PC-3 (cell line): ENCODE measurements at places on chromosomes 5 and 9.

- H3K4me3 ChIP-seq, result no peak overlapping the region
- H3K4me1 ChIP-seq, result 0 out of 2 replicates have a peak, but pooled peaks cover 3% of the 10 kb centered on the region
- H3K27me3 ChIP-seq, result no peaks in the 10 kb centered on the region
- H3K27ac ChIP-seq, result no peak overlapping the region
- H3K36me3 ChIP-seq, result no peaks in the 10 kb centered on the region
Measured at GRCh38 chr9:38338342-38339018, 54.0 kb upstream of the ALDH1B1 start.

DNA sequence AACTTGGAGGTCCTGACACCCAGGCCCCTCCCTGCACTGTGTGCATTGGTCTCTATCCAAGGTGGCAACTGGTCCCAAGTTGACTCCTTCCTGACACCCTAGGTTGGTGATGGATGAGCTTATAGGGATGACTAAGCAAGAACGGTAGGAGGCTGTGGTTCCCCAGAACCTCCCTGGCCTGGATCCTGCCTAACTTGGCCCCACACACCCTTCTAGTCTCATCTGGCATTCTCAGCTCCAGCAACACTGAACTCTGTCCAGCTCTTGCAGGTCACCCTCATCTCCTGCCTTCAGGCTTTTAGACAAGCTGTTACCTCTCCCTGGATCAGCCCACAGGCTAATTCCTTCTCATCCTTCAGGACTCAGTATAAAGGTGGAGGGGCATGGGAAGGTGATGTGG is 16.5 kb downstream of the AQP3 start:
- H3K4me3 ChIP-seq, result no peak overlapping the region
- no peak for DNase-seq
- H3K36me3 ChIP-seq, result no peaks in the 10 kb centered on the region
- H3K27ac ChIP-seq, result no peak overlapping the region
- no peaks in the 10 kb centered on the region for H3K27me3 ChIP-seq

DNA sequence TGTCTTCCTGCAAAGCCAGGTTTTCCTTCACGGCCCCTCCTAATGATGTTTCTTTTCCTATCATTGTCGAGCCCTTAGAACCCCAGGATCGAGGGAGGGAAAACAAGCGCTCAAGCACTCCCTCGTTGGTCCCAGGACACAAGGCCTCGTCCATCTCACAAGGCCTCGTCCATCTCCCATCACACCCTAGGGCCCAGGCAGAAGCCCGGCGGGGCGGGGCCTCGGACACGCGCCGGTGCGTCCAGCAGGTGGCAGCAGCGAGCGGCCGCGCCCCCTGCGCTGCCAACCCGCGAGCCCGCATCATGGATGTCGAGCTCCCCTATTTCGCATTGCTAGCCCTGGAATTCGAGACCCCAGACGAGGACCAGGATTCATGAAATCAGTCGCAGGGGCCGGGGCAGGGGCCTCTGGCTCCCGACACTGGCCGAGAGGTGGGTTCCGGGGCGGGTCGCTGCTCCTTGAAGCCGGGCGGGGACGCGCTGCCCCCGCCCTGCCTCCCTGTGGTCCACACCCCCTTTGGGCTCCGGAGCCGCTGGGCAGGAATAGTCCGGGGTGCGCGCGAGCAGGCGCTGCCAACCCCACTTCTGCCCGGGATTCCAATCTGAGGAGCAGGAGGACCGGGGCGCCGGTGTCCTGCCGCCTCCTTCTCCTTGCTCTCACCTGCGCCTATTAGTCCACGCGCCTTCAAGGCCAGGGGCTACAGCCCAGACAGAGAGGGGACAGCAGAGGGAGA is at the start of gene ABLIM3:
TSS of gene ABLIM3 (plus strand) at position 270 of the 733 bp plus-strand sequence. CDS start 603 bp downstream, outside the sequence.
- DNase-seq, result peak; percentile 96
- no peaks in the 10 kb centered on the region for H3K36me3 ChIP-seq
- H3K27me3 ChIP-seq, result no peaks in the 10 kb centered on the region
- H3K27ac ChIP-seq, result peak within 1 kb of the TSS; percentile 75
- peak within 1 kb of the TSS; percentile 79 for H3K4me3 ChIP-seq

DNA sequence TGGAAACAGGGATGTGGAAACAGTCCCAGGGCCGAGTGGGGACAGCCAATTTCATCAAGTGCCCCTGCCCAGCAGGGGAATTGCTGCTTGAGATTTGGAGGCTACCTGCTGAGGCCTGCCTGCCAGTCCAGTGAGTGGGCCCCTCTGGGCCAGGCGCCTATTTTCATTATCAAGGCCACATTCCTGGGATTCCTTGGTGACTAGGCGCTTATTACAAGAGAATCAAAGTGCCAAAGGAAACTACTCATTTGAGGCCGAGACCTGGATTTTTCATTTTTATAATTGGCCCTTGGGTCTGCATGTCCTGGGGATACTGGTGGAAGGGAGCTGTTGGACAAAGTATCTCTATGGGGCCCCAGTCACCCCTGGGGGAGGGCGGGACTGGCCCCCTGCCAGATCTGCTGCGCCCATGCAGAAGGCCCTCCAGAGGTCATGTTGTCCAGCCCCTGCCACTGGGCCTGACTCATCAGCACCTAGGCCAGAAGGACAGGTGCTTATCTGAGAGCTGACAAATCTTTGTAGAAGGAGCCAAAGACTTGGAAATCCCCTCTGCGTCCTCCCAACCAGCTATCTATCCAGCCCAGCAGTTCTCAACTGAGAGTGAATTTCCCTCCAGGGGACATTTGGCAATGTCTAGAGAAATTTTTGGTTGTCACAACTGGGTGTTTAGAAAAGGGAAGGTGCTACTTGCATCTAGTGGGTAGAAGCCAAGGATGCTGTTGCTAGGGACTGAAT is 45.6 kb downstream of the FOXI1 start:
- peaks cover 16% of the 10 kb centered on the region for H3K4me1 ChIP-seq
- H3K36me3 ChIP-seq, result no peaks in the 10 kb centered on the region
- peak; percentile 84 for DNase-seq
- H3K27me3 ChIP-seq, result no peaks in the 10 kb centered on the region

- no peaks in the 10 kb centered on the region for H3K4me1 ChIP-seq
- no peak for DNase-seq
- H3K4me3 ChIP-seq, result no peak overlapping the region
- no peaks in the 10 kb centered on the region for H3K36me3 ChIP-seq
- H3K27me3 ChIP-seq, result no peaks in the 10 kb centered on the region
- H3K27ac ChIP-seq, result no peak overlapping the region
Measured at GRCh38 chr5:131825404-131826013, 28.7 kb upstream of the FNIP1 start.

- no peak overlapping the region for H3K27ac ChIP-seq
- no peak overlapping the region for H3K4me3 ChIP-seq
- no peaks in the 10 kb centered on the region; the same call in 1 of the 2 replicates for H3K36me3 ChIP-seq
Measured at GRCh38 chr9:125146247-125146646, 2.9 kb upstream of the SCAI start.

DNA sequence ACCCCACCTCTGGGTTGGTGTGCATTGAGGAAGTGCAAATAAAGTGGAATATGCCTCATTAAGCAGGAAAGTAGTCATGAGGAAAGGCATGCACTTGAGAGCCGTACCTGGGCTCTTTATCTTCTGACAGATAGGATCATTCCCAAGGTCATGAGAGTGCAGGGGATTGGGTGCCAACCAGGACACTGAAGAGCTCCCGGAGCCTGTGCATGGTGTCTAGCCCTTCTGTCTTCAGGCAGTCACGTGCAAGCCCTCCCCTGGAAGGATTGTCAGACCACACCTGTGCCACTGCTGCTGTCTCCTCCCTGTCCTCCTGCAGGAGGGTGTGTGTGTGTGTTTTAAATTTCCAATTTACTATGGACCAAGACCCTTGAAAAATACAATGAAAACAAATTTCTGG is 69.6 kb downstream of the PDE8B start:
- no peak for DNase-seq
- H3K4me1 ChIP-seq, result peaks cover 11% of the 10 kb centered on the region
- H3K4me3 ChIP-seq, result no peak overlapping the region
- no peaks in the 10 kb centered on the region for H3K27me3 ChIP-seq
- no peak overlapping the region for H3K27ac ChIP-seq
- no peaks in the 10 kb centered on the region for H3K36me3 ChIP-seq

GRCh38 chr9:133417541-133418461 is at the start of gene REXO4:
REXO4 (minus strand) TSS chr9:133418010; CDS start chr9:133417844, 166 bp downstream.
- peaks cover 7% of the 10 kb centered on the region; the same call in 1 of the 2 replicates for H3K4me1 ChIP-seq
- H3K4me3 ChIP-seq, result peak within 1 kb of the TSS; percentile 96
- no peaks in the 10 kb centered on the region for H3K27me3 ChIP-seq
- H3K27ac ChIP-seq, result peak within 1 kb of the TSS; percentile 35
- peak; percentile 72 for DNase-seq
- H3K36me3 ChIP-seq, result peaks cover 11% of the 10 kb centered on the region

DNA sequence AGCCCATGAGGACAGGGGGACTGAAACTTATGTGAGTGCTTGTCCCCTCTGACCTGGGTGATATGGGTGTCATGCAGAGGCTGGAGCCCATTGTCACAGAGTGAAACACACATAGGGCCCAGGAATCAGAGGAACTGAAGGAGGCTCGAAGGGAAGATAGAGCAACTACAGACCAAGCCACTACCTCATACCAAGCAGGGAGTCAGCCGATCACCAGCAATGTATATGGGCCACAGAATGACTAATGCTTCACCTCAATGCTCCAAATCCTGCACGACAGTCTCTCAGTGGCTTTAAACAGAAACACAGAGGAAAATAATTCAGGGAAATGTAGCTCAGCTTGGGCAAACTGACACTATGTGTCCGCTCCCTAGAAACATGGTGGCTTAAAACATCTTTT is 8.9 kb upstream of the FBXW11 start:
- no peaks in the 10 kb centered on the region for H3K36me3 ChIP-seq
- DNase-seq, result no peak
- no peak overlapping the region for H3K4me3 ChIP-seq
- H3K27ac ChIP-seq, result no peak overlapping the region
- no peaks in the 10 kb centered on the region for H3K27me3 ChIP-seq
- no peaks in the 10 kb centered on the region for H3K4me1 ChIP-seq

DNA sequence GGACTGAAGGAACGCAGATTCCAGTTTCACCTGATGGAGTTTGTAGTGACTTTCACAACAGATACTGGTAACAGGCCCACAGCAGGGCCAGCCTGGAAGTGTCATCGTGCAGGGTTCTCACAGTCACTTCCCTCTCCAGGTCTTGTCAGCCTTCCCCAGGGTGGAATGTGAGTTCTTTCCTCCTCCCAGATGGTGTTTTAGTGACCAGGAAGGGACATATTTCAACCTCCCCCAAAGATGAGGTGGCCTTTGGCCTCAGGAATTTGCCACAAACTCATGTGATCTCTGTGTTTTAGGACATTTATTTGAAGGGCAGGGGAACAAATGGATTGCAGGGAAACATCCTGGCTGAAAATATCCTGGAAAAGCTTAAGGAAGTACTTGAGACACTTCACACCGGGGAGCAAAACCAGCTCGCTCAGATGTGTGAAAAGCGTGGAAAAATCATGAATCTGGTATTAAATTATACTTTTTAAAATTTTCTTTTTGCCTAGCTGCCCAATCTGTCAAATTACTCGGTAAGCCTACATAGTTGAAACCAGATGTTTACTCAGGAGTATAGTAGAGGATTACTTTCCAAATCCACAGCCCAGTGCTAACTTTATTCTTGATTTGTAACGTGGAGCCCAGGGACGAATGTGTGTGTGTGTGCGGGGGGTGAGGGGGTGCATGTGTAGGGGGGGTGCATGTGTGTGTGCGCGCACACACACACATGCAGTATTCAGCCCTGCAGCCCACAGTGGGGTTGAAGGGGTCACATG is 66.8 kb downstream of the PTPDC1 start:
- no peak overlapping the region for H3K27ac ChIP-seq
- no peaks in the 10 kb centered on the region for H3K27me3 ChIP-seq
- H3K4me3 ChIP-seq, result no peak overlapping the region
- H3K36me3 ChIP-seq, result no peaks in the 10 kb centered on the region
- DNase-seq, result no peak

- no peak for DNase-seq
- no peaks in the 10 kb centered on the region for H3K4me1 ChIP-seq
- no peak overlapping the region for H3K27ac ChIP-seq
- no peaks in the 10 kb centered on the region for H3K36me3 ChIP-seq
- no peaks in the 10 kb centered on the region for H3K27me3 ChIP-seq
Measured at GRCh38 chr5:91182763-91183162, 200.4 kb downstream of the ARRDC3 start.

DNA sequence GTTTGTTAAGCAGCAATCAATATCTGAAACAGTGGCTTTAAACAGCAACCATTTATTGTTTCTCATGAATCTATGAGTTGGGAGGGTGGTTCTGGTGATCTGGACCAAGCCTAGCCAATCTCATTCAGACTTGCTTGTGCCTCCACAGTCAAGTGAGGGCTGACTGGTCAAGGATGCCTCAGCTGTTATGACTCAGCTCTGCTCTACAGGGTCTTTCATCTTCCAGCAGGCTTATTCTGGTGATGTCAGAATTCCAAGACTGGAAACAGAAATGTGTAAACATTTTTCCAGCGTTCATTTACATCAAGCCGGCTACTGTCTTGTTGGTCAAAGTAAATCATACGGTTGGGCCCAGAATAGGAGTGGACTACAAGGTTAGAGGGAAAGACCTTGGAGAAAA is 2.5 kb upstream of the PIP5K1B start:
- no peak for DNase-seq
- H3K27me3 ChIP-seq, result peaks cover 73% of the 10 kb centered on the region
- peaks cover 4% of the 10 kb centered on the region; the same call in 1 of the 2 replicates for H3K4me1 ChIP-seq

GRCh38 chr5:57575839-57576238 is 93.2 kb upstream of the ACTBL2 start:
- no peak for DNase-seq
- no peaks in the 10 kb centered on the region for H3K27me3 ChIP-seq
- no peaks in the 10 kb centered on the region for H3K4me1 ChIP-seq
- H3K36me3 ChIP-seq, result no peaks in the 10 kb centered on the region
- no peak overlapping the region for H3K27ac ChIP-seq
- no peak overlapping the region for H3K4me3 ChIP-seq

GRCh38 chr9:8809741-8810140 is 1010.2 kb upstream of the DMAC1 start:
- H3K4me3 ChIP-seq, result no peak overlapping the region
- H3K27ac ChIP-seq, result no peak overlapping the region
- DNase-seq, result no peak
- no peaks in the 10 kb centered on the region for H3K4me1 ChIP-seq
- H3K36me3 ChIP-seq, result no peaks in the 10 kb centered on the region

DNA sequence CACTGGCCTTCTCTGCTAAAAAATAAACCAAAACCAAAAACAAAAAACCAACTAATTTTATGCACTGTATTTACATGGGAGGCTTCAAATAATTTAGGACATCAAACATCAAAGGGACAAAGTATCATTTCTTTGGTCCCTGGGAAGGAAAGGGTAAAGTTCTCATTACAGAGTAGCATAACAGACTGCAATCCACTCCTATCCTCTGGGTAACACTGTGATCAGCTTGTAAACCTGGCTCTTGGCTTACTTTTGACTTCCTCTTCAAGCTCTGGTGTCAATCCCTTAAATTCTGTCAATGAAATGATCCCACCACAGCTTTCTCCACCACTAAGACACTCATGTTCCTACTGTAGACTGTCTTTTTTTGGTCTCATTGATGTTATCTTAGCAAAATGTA is 69.8 kb upstream of the VCAN start:
- H3K4me1 ChIP-seq, result no peaks in the 10 kb centered on the region
- no peak for DNase-seq
- H3K27ac ChIP-seq, result no peak overlapping the region
- no peaks in the 10 kb centered on the region for H3K27me3 ChIP-seq
- H3K36me3 ChIP-seq, result no peaks in the 10 kb centered on the region

GRCh38 chr5:78696637-78697036 is 48.1 kb upstream of the LHFPL2 start:
- H3K36me3 ChIP-seq, result no peaks in the 10 kb centered on the region
- peaks cover 25% of the 10 kb centered on the region for H3K4me1 ChIP-seq
- no peak for DNase-seq
- no peak overlapping the region for H3K27ac ChIP-seq
- no peaks in the 10 kb centered on the region for H3K27me3 ChIP-seq
